ENCODE measurements at places on chromosomes 11 and 22. TPM values are rescaled to one million over a fixed set of nuclear protein-coding genes. Genes with fewer than 3 reads are reported as not detected.

- no peak for DNase-seq
Observed at GRCh38 chr11:15727520-15727914, 612.8 kb downstream of the INSC start.

- DNase-seq: no peak
Observed at GRCh38 chr11:64850979-64851567, 6.6 kb upstream of the CDC42BPG start.

GRCh38 chr11:113627946-113628345 is 78.2 kb downstream of the TMPRSS5 start:
- no peak for DNase-seq

- peak; percentile 10 for DNase-seq
Observed at GRCh38 chr22:20180245-20180630, 29.4 kb upstream of the CCDC188 start.

DNA sequence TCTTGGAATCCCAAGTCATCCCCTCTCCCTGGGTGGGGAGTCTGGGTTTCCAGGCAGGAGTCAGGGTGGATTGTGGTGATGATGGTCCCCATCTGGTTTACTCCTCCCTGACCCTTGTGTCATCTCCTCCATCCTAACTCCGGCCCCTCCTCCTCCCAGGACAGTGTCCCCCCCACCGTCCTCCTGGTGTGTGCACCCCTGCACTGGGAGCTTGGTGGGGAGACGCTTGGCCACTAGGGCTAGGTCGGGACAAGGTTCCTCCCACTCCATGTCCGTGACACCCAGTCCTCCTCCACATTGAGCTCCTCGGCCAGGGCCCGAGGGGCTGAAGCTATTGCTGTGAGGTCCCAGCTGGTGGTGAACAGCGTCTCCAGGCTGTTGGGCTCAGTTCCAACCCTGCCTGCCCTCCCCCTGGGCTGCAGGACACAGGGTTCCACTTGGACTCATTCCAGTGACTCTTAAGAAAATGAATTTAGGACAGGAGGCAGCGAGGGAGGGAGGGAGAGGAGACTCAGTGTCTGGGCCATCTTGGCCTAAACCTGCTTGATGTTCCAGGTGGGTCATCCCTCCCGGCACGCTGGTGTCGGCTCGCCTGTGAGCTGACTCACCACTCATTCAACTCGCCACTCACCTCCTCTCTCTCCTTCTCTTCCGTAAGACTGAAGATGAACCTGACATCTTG is 433.2 kb downstream of the TBC1D22A start:
- no peak for DNase-seq

- DNase-seq: no peak
Observed at GRCh38 chr11:111258046-111258445, 12.5 kb downstream of the POU2AF2 start.

GRCh38 chr11:8095371-8095770 is 14.4 kb downstream of the TUB start:
- DNase-seq: no peak

DNA sequence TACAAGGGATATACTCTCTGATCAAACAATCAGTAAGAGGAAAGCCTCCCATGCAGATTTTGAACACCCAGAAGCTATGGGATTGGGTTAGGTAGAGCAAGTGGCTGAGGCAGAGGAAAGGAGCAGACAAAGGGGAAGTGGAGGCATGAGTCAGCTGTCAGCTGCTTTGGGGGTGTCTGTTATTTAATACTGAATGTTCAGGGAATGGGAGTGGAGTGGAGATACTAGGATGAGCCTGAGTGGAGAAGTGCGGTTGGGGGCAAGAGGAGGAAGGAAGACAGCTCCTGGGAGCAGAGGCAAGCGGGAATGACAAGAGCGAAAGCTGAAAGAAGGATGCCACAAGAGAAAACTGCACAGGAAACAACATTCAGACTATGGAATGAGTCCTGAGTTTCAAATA is 22.7 kb upstream of the TMPRSS5 start:
- no peak for DNase-seq

- no peak for DNase-seq
Observed at GRCh38 chr11:13259374-13259773, 18.2 kb upstream of the BMAL1 start.

- DNase-seq: no peak
Observed at GRCh38 chr11:121257289-121257688, 35.3 kb upstream of the SC5D start.

DNA sequence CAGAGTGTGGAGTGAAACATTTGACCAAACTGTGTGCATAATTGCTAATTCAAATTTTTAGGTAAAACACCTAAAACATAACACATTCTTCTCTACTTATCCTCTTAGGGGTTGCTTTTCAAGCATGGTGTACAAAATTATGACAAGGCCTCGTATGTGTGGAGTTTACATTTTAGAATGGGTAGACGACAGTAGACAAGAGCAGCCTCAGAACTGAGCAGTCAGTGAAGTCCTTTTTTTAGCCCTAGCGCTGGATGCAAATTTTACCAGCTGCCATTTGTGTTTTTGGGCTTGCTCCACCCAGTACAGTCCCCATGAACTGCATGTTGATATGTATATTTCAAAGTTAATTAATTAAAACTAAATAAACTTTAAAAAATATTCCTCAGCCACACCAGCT is 64.7 kb upstream of the TOP3B start:
- DNase-seq: no peak

- DNase-seq: no peak
Observed at GRCh38 chr22:28883917-28884746, 760 bp downstream of the ZNRF3 start.

DNA sequence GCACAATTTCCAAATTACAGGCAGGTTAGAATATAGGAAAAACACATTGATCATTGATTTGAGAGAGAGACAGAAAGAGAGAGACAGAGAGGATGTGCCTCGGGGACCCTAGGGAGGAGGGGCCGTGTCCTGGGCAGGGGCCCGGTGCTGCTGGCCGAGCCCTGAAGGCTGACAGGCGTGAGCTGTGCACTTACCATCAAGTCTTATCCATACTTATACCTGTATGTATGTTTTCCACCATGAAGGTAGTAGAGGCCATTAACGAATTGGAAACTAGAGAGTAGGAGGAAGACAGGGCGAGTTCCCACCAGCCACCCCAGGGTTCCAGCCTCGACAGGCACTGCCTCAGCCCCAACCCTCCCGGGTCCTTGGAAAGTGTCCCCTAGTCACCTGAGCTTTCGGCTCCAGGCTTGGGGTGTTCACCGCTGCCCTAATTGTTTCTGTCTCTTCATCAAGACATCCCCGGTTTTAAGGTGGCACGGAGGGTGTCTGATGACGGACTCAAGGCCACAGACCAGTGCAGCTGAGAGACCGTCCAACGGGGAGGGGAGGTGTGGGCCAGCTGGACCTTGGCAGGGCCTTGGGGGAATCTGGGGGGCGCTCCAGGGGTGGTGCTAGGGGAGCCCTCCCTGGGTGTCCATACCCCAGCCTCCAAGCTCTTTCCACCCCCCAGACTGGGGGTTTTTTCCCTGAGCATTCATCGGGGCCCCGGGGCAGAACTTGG is 431.3 kb downstream of the TBC1D22A start:
- no peak for DNase-seq

- DNase-seq: no peak
Observed at GRCh38 chr11:1382429-1382828, 7.3 kb upstream of the BRSK2 start.

DNA sequence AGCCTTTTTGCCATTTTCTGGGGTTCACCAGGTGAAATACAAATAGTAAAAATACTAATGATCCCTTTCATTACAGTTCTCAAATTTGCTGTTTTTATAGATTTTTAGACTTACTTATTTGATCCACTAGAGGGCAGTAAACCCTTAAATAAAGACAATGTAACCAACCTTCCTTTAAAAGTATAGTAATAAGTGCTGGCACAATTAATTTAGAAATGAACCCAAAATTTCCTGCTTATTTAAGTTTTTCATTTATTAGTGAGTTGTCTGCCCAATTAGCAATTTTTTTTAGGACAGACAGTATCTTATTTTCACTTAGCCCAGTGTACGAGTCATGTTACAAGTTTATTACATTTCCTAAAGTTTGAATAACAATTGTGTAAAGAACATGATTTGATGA is 4.7 kb downstream of the DDIAS start:
- DNase-seq: peak; percentile 55

DNA sequence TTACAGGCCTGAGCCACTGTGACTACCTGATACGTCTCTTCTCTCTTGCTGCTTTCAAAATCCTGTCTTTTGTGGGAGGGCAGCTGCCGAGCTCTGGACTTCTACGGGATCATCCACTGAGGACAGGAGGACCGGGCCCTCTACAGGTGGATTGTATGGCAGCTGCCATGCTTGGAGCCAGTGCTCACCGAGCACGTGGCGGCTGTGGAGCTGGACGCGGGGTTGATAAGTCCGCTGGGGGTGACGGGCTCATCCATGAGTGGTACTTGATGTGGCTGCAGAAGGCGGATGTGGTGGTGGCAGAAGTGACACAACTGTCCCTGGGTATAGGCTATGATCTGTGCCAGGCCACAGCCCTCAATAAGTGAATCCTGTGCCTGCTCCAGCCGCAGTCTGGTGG is 1.8 kb upstream of the CYP2D6 start:
- no peak for DNase-seq

DNA sequence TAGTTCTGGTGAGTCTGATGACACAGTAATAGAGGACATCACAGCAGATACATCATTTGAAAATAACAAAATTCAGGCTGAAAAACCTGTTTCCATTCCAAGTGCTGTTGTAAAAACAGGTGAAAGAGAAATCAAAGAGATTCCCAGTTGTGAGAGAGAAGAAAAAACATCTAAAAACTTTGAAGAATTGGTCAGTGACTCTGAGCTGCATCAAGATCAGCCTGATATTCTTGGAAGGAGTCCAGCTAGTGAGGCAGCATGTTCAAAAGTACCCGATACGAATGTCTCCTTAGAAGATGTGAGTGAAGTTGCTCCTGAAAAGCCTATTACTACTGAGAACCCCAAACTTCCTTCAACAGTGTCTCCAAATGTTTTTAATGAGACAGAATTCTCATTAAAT is 38.7 kb downstream of the RTN3 start:
- no peak for DNase-seq

Gene OR52K2
- not detected for total RNA-seq

Gene MGAT3
- 0.98 TPM for total RNA-seq

Gene MUC6
- total RNA-seq: not detected

Gene DERL3
- total RNA-seq: 0.26 TPM

Gene APOL5
- total RNA-seq: not detected

Gene ACRV1
- not detected for total RNA-seq

Data from SK-MEL-5 (cell line).